ENCODE measurements at places on chromosomes 12 and 14.

- DNase-seq = no peak
These were observed 60.5 kb downstream of the PTPRQ start for GRCh38 chr12:80504389-80505163.

- no peak for DNase-seq
These were observed 150.1 kb downstream of the SLC38A4 start for GRCh38 chr12:46675736-46676135.

DNA sequence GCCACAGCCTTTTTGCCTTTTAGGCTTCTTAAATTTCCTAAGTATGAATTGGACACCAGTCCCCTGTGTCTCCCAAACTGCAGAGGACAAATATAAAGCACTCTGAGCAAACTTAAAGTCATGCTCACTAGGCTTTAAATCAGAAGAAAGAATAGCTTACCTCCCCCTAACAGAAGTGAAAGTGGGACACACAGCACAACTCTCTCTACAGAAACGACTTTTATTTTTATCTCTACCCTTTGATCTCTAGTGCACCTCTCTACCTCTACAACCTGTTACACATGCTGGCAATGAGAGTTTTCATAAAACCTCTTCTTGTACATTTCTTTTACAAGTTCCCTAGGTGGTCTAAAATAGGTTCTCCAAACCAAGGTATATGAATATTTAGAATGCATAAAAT is 19.7 kb downstream of the IAPP start:
- no peak for DNase-seq

DNA sequence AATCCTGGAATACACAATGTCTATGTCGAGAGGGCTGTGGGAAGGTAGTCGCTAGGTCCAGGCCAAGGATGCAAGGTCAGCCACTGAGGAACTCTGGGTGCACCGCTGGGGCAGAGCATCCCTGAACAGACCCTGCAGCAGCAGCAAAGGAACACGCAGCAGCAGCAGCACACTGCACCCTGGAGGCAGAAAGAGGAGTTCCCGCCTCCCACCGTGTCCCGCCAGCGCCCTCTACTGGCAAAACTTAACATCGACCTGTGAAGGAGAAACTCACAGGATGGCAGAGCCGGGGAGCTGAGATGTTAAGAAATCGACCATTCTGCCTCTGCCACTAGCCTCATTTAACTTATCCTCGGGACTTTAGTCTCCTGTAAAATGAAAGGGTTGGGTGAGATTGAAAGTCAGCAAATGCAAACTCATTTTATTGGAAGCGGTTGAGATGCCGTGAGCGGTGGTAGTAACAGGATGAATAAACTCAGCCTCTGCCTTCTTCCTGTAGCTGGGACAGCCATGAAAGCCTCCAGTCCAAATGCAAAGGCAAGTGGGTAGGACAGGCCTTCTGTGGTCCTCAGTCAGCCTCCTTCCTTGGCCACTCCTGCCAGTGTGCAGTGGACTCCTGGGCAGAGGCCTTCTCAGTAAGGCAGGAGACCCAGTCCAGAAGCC is 45.6 kb downstream of the STAB2 start:
- DNase-seq = peak; percentile 31

DNA sequence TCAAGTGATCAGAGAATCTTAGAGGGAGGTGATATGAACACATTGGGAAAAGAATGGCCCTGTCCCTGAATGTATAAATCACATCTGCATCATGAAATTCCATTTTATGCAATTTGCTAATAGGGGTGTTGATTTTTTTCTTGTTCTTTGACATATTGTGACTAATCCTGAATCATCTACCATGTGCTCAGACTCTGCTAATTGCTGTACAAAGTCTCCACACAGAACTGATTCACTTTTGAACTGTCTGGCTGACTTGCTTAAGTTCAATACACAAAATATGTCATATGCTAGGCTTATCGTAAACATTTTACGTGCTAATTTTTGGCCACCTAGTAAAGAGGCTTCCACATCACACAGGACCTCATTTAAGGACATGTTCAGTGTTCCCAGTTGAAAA is 2.6 kb downstream of the TMEM132D start:
- DNase-seq = no peak
